ENCODE measurements at places on chromosomes 11 and 22.

DNA sequence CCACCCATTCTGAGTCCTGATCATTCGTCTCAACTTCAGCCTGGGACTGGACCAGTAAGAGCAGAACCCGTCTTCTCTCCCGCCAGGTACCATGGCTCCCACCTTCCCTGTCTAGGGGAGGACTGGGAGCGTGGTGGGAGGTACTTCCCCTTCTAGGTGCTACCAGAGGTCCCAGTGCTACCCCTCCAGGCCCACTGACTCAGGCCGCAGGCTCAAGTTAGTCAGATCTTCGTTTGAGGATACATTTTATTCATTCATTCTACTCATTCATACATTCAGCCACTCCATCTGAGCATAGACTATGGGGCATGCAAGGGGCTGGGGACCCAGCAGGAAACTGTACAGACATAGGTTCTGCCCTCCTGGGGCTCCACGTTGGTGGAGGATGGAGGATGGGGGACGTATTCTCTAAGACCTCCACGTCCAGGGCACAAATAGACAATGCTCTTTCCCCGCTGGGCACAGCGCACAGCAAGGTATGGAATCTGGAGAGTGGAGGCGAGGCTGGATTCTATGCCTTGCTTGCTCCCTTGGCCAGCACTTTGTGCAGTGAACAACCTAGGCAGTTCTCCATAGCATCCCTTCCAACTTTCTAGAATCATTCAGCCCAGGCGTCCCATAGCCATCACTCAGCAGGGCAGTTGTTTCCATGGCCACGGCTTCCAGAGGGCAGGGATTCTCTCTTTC lies 1.0 kb upstream of the RAB3IL1 start:
- DNase-seq: no peak

DNA sequence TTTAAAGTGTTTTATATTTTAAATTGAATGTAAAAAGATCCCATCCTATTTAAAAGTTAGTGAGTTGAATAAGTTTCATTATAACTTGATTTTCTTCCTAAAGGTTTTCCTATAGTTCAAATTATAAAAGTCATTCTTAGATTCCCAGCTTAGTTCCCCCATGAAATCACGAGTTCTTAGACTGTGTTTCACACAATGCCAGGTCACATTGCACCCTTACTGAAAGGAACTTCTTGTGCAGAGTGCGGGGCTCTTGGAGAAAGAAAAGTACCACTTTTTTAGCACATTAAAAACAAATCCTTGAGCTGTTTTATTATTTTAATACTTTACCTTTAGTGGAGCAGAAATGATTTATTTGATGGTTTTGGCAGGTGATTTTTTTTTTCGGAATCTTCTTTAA lies 15.6 kb downstream of the GRAP2 start:
- DNase-seq: no peak

DNA sequence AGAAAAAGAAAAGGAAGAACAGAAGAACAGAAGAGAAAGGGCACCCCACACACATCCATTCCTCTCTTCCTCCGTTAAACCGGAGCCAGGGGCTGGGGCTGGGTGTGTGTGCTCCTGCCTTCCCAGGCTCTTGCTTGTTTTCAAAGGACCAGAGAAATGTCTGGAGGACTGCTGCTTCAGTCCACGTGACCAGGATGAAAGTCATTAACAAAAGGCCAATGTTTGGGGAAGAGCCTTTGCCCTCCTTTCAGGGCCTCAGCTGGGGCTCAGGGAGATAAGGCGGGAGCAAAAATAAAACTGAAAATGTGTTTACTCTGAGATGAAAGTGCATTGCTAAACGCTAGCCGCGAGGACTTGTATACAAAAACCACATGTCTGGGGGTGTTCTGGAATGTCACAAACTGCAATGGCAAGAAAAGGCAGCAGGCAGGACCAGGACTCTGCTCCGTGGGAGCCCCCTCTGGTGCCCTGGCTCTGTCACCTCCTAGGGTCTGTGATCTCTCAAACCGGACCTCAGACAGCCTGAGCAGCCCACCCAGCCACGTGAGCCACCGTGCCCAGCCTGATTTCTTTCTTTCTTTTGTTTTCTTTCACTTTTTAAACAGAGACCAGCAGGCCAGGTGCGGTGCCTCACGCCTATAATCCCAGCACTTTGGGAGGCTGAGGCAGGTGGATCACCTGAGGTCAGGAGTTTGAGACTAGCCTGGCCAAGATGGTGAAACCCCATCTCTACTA lies 31.6 kb upstream of the MYH9 start:
- peak; percentile 31 for DNase-seq

- DNase-seq: no peak
These were observed 762.8 kb downstream of the FAM181B start for GRCh38 chr11:81970886-81971285.

GRCh38 chr11:128581561-128582272 lies 5.6 kb downstream of the ETS1 start:
- DNase-seq: no peak

DNA sequence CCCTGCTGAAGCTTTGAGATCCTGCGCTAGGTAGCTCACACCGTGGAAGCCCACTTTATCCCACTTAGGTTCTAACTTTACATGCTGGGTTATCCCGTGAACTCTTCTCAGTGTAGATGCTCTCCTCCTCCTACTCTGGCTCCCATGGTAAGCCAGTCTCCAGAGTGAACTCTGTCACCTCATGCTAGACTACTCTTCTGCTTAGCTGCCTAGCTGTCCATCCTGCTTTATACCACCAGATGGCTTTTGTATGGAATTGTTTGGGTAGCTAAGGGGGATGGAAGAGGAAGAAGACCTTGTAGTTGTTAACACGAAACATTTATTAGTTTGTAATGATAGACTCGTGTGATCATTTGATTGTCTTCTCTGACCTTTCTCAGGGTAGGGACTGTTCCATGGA lies 46.8 kb downstream of the EMSY start:
- DNase-seq: no peak

DNA sequence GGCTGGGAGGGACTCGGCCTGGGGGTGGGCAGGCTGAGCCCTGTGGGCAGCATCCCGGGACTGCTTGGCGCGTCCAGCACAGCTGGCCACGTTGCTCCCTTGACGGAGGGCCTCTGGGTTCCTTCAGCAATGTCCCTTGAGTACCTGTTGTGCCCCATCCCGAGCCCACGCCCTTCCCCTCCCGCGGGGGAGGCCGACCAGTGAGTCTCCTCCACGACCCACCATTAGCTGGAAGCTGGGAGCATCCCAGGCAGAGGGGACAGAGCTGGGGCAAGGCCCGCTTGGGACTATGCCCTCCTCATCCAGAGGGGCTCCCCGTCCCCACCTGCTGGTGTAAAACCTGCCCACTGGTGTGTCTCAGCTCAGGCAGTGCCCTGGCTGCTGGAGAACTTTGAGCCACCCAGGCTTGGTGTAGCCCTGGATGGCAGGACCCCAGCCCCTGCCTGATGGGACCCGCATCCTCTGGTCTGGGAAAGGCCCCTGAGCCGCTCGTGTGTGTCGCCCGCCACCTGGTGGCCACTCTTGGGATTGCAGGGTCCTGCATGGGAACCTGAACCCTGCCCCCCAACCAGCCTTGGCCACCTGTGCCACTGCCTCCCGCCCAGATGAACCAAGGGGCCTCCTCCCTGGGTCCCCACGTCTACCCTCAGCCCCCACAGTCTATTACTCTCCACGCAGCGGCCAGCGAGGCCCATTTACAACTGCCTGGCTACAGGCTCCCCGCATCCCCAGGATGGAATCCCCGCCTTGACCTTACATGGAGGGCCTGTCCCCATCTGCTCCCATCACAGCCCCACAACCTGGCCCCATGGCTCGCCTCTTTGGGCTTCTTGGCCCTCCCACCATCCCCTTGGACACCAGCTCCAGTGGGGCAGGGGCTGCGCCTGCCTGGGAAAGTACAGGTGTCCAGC lies 16.6 kb upstream of the ARHGAP8 start:
- peak; percentile 79 for DNase-seq

DNA sequence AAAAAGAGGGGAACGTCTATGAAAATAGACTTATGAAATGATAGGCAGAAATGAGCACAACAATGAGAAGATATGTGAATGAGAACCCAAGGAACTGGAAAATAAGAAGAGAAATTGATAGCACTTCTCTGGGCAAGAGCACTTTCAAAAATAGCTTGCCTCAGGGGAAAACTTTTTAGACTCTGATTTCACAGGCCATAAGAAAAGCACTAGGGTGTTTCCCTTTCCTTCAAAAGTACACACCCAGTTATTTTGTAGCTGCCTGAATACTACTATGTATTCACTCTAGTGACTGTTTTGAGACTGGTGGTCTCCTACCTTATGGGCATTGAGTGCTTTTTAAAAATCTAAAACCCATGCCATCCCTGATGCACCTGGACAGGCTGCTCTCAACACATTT lies 172.3 kb upstream of the SOX6 start:
- DNase-seq: no peak

- no peak for DNase-seq
These were observed 755.2 kb upstream of the RAG2 start for GRCh38 chr11:37353192-37353591.

- peak; percentile 44 for DNase-seq
These were observed 7.0 kb downstream of the UNC93B1 start for GRCh38 chr11:67996622-67997474.

DNA sequence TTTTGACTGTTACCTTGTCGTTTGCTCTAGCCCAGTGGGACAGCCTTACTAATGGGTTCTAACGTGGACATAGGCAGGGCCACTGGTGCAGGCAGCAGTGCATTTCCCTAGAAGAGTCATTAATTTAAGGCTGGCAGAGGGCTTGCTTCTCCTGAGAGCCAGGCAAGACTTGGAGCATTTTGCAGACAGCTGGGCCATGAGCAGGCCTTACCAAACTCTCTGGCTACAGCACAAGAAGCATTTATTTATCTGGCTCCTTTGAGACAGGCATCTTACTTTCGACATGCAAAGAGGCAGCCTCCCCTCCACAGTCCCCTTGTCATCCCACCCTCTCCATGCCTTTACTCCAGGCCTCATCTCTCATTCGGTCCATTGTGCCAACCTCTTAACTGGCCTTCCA lies 139.9 kb downstream of the CSNK2A3 start:
- DNase-seq: no peak

GRCh38 chr22:40326905-40327735 lies 19.2 kb upstream of the ADSL start:
- peak; percentile 49 for DNase-seq

GRCh38 chr11:35911013-35911412 lies 32.8 kb upstream of the LDLRAD3 start:
- no peak for DNase-seq

- DNase-seq: no peak
These were observed 5.0 kb downstream of the CCDC188 start for GRCh38 chr22:20145832-20146223.

GRCh38 chr22:40922484-40923303 lies 28.5 kb upstream of the RBX1 start:
- peak; percentile 82 for DNase-seq

GRCh38 chr11:128580612-128581011 lies 6.7 kb downstream of the ETS1 start:
- DNase-seq: no peak

- peak; percentile 30 for DNase-seq
These were observed 22.3 kb downstream of the HPS4 start for GRCh38 chr22:26461188-26461810.

DNA sequence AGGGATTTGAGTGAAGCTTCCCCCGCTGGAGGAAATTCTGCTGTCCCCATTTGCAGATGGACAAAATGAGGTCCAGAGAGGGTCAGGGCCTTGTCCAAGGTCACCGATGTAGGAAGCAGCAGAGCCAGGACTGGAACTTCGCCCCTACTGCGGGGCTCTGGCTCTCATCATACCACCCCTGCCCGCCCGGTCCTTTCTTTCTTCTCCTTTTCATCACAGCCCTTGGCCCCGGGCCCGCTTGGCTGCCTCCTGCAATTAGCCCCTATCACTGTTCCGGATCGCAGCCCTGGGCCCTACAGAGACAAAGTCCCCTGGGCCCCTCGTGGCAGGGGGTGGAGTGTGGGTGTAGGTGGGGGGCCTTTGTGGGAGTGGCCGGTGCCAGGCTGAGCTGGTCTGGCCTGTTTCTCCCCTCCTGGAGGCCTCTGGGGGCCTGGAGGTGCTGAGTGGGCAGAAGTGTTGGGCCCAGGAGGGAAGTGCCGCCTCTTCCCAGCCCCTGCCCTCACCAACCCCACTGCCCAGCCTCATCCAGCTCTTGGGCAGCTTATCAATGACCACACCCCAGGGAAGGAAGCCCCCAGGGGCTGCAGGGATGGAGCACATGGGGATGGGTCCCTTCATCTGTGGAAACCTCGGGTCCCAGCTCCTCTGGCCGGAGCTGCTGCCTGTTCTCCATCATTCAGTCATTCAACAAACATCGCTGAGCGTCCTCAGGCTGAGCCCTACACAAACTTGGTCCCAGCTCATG lies 3.4 kb downstream of the EMID1 start:
- no peak for DNase-seq

DNA sequence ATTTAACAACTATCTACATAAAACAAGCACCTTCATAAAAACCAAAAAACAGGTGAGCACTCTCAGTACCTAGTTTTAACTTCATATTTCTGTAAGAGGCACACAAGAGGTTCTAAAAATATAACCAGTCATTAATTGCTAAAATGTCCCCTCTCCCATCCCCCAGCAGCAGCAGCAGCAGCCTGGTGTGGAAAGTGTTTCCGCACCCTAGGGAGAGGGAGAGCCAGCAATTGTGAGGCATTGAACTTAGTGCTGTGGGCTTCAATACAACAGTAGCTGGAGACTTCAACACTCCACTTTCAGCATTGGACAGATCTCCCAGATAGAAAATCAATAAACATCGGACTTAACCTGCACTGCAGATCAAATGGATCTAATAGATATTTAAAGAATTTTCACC lies 1158.5 kb downstream of the JRKL start:
- no peak for DNase-seq

- DNase-seq: no peak
These were observed 4.7 kb upstream of the TTC36 start for GRCh38 chr11:118522571-118523072.

GRCh38 chr11:30719371-30719770 lies 133.2 kb upstream of the MPPED2 start:
- DNase-seq: no peak

DNA sequence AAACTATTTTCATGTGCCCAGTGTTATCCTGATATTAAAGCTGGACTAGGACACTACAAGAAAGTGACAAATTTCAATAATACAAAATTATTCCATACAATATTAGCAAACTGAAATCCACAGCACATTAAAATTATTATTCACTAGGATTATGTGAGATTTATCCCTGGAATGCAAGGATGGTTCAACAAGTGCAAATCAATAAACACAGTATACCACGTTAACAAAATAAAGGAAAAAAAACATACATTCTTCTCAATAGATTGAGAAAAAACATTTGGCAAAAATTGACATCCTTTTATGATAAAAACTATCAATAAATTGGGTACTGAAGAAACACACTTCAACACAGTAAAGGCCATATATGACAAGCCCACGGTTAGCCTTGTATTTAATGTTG lies 1758.2 kb upstream of the RAG2 start:
- no peak for DNase-seq

DNA sequence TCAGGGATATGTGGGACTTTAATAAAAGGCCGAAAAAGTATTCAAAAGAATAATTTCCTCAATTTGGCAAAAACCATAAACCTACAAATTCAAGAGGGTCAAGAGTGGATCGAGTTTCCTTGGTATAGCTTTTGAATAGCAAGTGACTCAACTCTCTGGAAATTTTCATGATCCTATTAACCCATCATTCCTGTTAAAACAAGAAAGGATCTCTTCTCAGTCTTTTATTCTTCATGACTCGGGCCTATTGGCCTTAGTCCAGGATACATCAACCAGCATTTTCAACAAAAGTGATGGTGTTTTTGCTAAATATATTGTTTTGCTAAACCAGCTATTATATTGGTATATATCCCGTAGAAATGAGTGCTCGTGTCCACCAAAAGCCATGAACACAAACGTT lies 110.3 kb downstream of the ATXN10 start:
- DNase-seq: no peak

- no peak for DNase-seq
These were observed 3.5 kb downstream of the BAIAP2L2 start for GRCh38 chr22:38106814-38107578.
